Left renal cortex interstitium (tissue), 4 donors: ENCODE measurements at places on chromosomes 2 and 18.

- DNase-seq = no peak
Observed at GRCh38 chr2:189685540-189686229, 11.2 kb downstream of the ANKAR start.

GRCh38 chr18:74286106-74286855 lies 5.5 kb downstream of the CYB5A start:
- no peak for DNase-seq

DNA sequence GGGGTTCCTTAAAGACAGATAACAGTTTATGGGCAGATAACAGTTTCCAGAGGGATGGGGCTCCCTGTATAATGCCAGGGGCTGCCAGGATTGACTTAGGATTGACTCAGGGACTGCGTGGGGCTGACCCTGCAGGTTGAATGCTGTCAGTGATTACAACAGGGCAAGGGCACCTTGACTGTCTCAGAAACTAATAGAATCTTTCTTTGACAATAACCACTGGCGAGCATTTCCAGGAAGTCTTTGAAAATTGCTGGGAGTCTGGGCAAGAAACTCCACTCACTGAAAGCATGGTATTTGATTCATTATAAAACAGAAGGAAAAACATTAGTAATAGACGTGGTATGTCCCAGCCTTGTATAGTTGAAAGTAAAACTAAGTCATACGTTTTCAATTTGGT lies 101.0 kb downstream of the GPD2 start:
- no peak for DNase-seq

GRCh38 chr2:64090264-64090663 lies 54.0 kb downstream of the PELI1 start:
- no peak for DNase-seq

DNA sequence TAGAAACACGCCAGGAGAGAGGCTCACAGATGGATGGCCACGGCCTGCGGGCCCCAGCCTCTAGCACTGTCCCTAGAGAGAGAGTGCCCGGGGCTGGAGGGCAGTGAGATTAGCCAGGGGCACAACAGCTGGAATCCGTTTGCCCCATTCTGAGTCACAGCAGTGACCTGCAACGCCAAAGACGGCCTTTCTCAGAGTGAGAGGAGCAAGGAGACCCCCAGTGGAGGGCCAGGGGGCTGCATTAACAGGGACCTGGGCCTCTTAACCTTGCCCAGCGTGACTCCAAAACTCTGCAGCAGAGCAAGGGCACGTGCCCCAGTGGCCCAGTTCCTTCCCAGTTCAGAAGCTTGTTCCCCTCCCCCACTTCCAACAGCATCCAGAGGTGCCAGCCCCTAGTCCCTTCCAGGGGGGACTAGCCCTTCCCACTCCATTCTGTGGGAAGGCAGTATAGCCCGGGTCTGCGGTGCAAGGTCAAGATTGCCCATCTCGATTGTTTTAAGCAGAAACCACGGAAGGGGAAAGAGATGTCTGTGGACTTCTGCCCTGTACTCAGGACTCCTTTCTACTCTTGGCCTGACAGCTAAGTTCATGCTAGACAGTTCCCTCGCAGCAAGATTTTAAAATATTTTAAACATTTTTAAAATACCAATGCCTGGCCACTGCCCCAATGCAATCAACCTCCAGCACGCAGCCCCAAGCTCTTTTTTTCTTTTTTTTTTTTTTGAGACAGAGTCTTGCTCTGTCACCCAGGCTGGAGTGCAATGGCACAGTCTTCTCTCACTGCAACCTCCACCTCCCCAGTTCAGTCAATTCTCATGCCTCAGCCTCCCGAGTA lies 50.9 kb upstream of the BIN1 start:
- no peak for DNase-seq

GRCh38 chr2:68632021-68632420 lies 11.4 kb upstream of the PROKR1 start:
- DNase-seq = no peak

DNA sequence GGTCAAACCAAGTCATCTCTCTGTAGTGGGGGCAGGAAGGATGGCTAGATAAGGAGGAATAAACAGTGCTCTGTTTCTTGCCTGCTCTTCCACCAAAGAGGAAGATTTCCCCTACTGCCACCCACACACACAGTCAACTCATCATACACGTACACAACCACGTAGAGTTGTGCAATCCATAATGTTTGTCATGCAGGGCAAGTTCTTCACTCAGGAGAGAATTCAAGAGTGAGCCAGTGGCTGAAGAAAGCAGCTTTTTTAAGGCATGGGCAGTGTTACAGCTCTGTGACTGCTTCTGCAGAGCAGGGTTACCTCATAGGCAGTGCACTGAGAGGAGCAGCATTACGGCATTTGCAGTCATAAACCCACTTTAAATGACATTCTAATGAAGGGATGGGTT lies 283.0 kb downstream of the RND3 start:
- no peak for DNase-seq

GRCh38 chr2:2769481-2770431 lies 438.7 kb upstream of the MYT1L start:
- DNase-seq = peak; percentile 22

DNA sequence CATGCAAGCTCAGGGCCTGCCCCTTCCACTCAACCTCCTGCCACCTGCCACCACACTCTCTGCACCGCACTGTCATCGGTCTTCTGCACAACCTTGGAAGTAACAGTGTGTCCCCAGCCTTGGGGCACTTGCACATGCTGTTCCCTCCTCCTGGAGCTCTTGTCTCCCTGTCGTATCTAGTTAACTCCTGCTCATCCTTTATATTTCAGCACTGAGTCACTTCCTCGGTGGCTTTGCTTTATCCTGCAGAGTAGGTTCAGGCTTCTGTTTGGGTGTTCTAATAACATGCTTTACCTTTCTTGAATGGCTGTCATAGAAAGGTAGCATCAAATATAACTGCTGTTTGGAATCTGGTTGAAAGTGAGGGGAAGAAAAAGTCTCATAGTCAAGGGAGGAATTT lies 25.3 kb downstream of the PAX8 start:
- no peak for DNase-seq

- DNase-seq = no peak
Observed at GRCh38 chr18:51350081-51350480, 152.6 kb upstream of the MEX3C start.

DNA sequence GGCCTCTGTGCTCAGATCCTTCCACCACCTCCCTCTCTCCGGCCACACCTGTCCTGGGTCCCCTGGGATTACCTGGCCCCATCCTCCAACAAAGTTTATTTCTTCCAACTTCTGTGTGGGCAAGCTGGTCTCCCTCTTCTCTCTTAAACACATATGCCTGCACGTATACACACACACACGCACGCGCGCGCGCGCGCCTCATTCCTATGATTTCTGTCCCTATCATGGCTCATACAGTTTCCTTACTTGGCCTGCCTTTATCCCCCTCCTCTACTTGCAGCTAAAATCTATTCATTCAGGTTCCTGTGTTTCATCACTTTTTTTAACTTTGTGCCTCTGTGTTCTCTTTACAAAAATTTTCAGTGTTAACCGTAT lies 96.4 kb downstream of the LOXHD1 start:
- DNase-seq = no peak

GRCh38 chr2:43522177-43522576 lies 73.7 kb downstream of the THADA start:
- no peak for DNase-seq

- no peak for DNase-seq
Observed at GRCh38 chr2:39606585-39606984, 59.1 kb upstream of the TMEM178A start.

DNA sequence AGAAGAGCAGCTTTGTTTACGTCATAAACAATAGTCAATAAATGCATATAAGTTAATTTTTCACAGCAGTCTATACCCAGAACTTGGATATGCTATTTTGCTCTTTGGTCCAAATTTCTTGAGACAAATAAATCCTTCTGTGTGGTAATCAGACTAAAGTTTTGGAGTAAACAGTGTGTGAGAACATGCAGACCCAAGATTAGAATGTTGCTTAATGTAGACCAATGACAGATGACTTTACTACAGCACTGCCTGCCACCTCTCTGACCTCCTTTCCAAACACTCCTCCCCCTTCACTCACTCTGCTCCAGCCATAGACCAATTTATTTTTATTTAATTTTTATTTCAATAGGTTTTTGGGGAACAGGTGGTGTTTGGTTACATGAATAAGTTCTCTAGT lies 115.3 kb upstream of the TANK start:
- DNase-seq = no peak

DNA sequence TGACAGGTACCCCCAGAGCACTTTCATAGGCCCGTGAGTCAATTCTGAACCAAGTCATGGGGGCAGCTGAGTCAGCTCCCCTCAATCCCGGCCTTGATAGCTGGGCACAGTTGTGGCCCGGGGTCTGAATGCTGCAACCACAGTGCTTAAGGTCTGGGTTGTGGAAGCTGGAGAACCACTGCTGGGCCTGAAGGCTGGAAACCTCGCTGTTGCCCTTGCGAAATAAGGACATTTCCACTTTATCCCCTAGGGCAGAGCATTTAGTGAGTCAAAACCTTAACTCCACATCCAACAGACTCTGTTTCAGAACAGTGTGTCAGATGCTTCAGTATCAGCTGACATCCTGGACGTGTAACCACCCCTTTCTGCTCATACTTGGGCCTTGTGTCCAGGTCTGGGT lies 58.6 kb downstream of the SP110 start:
- no peak for DNase-seq

DNA sequence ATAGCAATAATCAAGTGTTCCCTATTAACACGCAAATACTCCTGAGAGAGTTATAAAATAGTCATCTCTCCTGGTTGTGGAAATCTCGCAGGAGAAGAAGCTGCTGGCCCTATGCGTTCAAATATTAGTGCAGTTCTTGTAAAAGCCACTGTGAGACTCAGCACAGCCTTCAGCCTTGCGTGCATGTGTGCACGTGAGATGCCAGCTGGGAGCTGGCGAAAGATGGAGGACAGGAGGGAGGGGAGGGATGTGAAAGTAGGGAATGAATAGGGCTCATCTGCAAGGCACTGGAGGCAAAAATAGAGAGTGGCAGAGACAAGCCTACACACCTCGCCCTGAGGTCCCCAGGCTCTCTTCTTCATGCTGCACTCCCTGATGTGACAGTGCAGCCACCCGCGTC lies 126.5 kb downstream of the INO80D start:
- no peak for DNase-seq

- DNase-seq = no peak
Observed at GRCh38 chr2:239370876-239371725, 29.7 kb downstream of the HDAC4 start.

DNA sequence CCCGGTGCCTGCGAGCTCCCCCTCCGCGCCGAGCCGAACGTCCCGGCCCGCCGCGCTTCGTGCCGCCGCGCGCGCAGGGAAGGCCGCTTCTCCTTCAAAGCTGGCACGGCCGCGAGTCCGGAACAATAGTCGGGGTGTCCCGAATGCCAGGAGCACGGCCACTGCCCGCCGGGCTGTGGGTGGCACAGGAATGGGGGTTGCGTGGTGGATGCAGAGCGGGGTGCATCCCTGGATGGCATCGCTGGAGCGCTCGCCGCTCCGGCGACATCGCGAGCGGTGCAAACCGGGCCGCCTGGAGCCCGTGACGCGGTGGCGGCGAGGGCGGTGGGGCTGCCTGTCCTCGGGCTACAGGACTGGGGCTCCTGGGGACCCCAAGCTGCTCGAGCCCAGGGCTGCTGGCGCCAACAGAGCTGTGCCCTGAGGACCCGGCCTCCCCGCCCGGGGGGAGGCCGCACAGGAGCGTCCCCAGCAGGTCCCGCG lies 1.1 kb upstream of the SATB2 start:
- DNase-seq = no peak
